ENCODE measurements at places on chromosomes 16 and 17.

- no peak for DNase-seq
Measured at GRCh38 chr16:8505327-8505991, 84.9 kb downstream of the TMEM114 start.

GRCh38 chr16:30660424-30661261 is 2.4 kb downstream of the FBRS start:
- DNase-seq, result no peak

- no peak for DNase-seq
Measured at GRCh38 chr17:72606656-72607055, 485.8 kb downstream of the SLC39A11 start.

GRCh38 chr17:6753006-6753445 is 2.8 kb upstream of the XAF1 start:
- DNase-seq, result no peak

DNA sequence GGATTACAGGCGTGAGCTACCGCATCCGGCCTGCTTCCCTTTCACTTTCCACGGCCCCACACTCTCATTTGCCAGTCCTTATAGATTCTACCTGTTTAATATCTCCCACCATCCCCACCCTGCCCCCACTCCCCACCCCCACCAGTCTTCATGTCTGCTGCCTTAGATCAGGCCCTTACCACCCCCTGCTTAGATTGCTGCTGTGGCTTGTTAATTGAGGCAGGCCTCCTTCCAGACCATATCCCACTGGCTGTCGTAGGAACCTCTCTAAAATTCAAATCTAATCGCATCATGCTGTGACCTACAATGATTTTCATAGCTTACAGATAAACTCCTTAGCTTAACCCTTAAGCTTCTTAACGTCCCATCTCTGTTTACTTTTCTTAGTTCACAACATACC is 4.9 kb downstream of the IQCK start:
- no peak for DNase-seq

- DNase-seq, result no peak
Measured at GRCh38 chr17:11986942-11987329, 10.3 kb downstream of the ZNF18 start.
